Activated T-helper 2 cell treated with anti-CD3 and anti-CD28 coated beads, Interferon-gamma antibody, Interleukin-2, Interleukin-4, amounts not matched to agents 10 μg/mL and 5 μg/mL and 100 μg/mL, durations not matched to agents 14 hours and 24 hours and 36 hours (primary cell): ENCODE measurements at places on chromosomes 1 and 21. TPM values are rescaled to one million over a fixed set of nuclear protein-coding genes. Genes with fewer than 3 reads are reported as not detected.

DNA sequence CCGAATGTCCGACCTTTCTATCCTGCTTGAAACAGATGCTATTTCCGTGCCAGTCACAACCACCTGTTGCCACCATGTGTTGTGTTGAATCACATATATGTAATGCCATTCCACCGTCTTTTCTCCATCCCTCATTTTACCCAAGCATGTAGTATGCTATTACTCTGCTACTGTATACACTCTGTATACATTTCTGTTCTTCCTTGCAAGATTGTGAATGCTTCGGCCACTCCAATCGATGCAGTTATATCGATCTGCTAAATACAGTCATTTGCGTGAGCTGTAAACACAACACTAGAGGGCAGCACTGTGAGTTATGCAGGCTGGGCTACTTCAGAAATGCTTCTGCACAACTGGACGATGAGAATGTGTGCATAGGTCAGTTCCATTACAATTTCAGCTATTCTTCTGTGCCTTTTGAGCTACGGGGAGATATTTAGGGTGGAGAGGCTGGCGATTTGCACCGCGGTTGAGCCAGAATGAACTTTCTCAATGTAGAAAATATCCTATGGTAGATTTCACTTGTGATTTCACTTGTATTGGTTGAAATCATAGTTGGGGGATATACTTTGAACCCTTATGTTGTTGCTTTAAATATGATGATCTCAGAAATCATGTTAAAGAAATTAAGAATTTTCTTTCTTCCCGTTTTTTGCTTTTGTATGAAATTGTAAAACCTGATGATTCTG is 289.8 kb downstream of the NTNG1 start:
- no peak for DNase-seq
- H3K27me3 ChIP-seq: peaks cover 2% of the 10 kb centered on the region
- H3K4me1 ChIP-seq: no peaks in the 10 kb centered on the region
- H3K36me3 ChIP-seq: no peaks in the 10 kb centered on the region
- H3K27ac ChIP-seq: no peak overlapping the region
- no peak overlapping the region for H3K4me3 ChIP-seq

DNA sequence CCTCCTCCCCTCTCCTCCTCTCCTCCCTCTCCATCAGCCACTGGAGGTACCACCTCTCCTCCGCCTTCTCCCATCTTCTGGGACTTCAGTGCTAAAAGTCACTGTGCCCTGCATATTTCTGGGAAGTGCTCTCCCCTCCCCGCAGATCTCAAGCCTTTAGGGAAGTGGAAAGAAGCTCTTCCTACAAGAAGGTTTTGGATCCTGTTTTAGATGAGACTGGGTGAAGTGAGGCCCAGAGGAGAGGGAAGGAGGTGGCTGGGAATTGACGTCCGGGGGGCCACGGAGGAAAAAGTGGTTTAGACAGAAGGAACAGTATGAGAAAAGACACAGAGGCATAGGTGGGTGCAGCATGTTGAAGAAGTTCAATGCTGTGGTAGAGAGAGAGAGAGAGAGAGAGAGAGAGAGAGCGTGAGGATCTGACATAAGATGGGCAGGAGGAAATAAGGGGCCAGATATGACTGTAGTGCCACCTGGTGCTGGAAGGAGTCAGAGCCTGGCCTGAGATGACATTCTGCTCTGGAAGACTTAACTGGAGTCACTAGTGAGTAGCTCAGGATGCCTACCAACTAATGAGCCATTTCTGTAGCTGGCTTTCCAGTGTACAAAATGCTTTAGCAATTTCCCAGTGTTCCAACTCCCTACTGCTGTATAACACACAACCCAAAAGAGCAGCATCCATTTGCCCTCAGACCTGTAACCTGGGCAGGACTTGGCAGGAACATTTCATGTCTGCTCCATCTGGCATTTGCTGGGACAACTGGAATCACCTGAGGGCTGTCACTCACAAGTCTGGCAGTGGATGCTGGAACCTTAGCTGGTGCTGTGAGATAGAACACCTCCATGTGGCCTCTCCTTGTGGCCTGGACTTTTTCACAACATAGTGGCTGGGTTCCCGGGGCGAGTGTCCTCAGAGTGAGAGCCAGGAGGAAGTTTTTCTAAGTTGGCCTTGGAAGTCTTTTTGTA is 16.6 kb upstream of the ZSCAN20 start:
- no peaks in the 10 kb centered on the region for H3K36me3 ChIP-seq
- H3K4me3 ChIP-seq: no peak overlapping the region
- no peak overlapping the region for H3K27ac ChIP-seq
- H3K27me3 ChIP-seq: peaks cover 24% of the 10 kb centered on the region

GRCh38 chr1:76294482-76295194 is 220.1 kb downstream of the ST6GALNAC3 start:
- DNase-seq: no peak
- no peaks in the 10 kb centered on the region for H3K36me3 ChIP-seq
- H3K4me1 ChIP-seq: peaks cover 48% of the 10 kb centered on the region
- peak overlapping the region; percentile 64 for H3K27ac ChIP-seq

DNA sequence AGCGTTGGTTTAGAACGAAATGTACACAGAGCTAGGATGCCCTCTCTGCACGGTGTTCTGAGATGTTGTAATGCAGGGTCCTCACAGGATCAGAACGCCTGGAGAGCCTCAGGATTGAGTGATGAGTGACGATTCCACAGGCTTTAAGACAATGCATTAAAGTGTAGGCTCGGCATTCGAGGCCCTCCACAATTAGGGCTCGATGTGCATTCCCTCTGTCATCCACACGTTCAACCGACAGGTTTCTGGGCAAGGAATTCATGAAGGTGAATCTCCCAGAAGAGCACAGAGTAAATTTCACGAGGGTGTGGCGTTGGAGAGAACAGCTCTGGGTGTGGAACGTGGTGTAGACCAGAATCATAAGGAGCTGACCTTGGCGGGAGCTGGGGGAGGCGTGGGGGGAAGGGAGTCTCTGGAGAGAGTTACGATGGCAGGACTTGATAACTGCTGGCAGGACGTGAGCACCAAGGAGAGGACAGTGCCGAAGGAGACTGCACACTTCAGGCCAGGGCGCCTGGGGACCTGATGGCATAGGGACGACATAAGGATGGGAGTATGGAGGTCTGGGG is 51.0 kb upstream of the EFHD2 start:
- no peaks in the 10 kb centered on the region for H3K36me3 ChIP-seq
- no peak overlapping the region for H3K27ac ChIP-seq
- peaks cover 21% of the 10 kb centered on the region for H3K4me1 ChIP-seq
- DNase-seq: no peak

DNA sequence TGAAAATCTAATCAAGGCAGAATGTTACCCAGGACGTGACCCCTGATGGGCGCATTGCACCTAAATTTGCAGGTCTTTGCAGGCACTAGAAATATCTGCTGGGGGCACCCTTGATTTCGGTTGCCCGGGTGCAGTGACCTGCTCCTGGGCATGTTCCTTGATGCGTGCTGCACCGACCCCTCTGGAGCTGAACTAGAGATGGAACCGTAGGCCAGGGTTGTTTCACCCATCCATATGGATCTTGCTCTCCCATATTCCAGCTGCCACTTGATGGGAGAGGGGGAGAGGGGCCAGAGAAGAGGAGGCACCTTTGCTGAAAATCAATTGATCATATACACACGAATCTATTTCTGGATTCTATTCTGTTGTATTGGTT is 8.4 kb upstream of the COL18A1 start:
- H3K4me1 ChIP-seq: peaks cover 1% of the 10 kb centered on the region
- DNase-seq: no peak
- H3K36me3 ChIP-seq: no peaks in the 10 kb centered on the region
- H3K4me3 ChIP-seq: no peak overlapping the region
- H3K27ac ChIP-seq: no peak overlapping the region

EPHX1 gene
- 2.2 and 2.9 TPM in 2 replicates for total RNA-seq

DNA sequence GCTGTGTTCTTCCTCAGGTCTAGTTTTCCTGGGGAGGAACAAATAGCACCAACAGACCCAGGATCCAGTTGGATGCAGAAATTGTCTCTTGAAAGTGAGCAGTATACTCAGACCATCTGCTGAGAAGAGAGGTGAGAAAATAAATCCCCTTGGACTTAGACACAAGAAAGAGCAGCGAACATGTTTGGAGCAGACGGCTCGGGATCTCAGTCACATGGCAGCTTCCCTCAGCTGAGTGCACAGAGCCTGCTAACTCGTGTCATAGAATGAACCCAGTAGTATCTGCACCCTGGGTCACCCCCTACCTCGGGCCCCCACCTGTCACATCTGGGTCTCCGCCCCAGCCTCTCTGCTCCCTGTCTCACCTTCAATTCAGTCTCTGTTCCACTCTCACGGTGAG is 115.6 kb downstream of the CCDC185 start:
- H3K4me3 ChIP-seq: no peak overlapping the region
- H3K36me3 ChIP-seq: no peaks in the 10 kb centered on the region
- peaks cover 2% of the 10 kb centered on the region for H3K4me1 ChIP-seq
- no peaks in the 10 kb centered on the region for H3K27me3 ChIP-seq
- no peak for DNase-seq

DNA sequence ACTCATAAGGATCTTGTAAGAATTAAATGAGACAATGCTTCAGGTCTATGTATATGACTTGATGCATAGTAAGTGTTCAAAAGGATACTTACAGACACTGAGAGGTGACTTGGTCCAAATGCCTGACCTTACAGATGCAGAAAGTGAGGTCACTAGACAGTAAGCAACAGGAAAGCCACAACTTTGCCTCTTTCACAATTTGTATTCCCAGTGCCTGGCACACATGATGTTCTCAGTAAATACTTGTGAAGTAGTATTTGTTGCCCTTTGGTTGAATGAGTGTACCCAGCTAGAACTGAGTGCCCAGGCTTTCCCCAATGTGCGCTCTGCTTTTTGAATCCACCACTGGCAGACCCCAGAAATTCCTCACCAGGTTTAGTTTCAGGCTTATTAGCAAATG is 105.1 kb downstream of the BEND5 start:
- peaks cover 10% of the 10 kb centered on the region for H3K27me3 ChIP-seq
- H3K4me3 ChIP-seq: no peak overlapping the region
- DNase-seq: no peak
- no peaks in the 10 kb centered on the region for H3K36me3 ChIP-seq
- no peak overlapping the region for H3K27ac ChIP-seq

SPRR5 gene
- not detected in 2 replicates for total RNA-seq
